ENCODE measurements at places on chromosomes 2 and 18. TPM values are rescaled to one million over a fixed set of nuclear protein-coding genes. Genes with fewer than 3 reads are reported as not detected.

- no peak for DNase-seq
Observed at GRCh38 chr2:204503869-204504268, 41.4 kb upstream of the PARD3B start.

Gene LMAN2L
- 25.7 TPM for total RNA-seq

DNA sequence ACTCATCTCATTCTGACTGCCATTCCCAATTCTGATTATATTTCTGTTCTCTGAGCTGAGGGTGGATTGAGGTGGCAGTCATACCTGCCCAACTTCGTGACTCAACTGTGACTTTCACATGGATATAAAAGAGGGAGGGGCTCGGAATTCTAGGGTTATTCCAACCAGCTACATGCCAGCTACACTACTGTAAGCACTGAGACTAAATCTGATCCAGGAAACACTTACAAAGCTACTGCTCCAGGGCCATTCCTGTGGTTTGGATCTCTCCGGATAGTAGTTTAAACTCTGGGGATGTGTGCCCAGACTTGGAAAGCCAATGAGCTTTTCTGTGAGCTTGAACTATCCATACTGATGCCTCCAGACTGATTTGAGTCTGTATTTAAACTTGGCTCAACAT, 7.9 kb downstream of the MAP2 start:
- no peak for DNase-seq

DNA sequence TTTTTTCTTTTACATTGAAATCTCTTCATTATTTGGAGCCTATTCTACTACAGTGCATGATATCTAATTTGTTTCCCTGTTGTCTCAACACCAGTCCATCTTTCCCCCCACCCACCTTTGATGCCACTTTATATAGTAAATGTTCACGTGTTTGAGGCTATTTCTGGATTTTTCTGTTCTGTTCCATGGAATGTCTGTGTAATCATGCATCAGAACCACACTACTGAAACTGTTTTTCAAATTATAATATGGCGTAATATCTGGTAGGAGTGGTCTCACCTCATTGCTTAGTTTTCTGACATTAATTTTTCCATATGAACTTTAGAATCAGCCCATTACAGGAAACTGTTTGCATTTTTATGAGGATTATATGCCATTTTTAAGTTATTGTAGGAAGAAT, 19.1 kb upstream of the NARS1 start:
- DNase-seq = no peak

DNA sequence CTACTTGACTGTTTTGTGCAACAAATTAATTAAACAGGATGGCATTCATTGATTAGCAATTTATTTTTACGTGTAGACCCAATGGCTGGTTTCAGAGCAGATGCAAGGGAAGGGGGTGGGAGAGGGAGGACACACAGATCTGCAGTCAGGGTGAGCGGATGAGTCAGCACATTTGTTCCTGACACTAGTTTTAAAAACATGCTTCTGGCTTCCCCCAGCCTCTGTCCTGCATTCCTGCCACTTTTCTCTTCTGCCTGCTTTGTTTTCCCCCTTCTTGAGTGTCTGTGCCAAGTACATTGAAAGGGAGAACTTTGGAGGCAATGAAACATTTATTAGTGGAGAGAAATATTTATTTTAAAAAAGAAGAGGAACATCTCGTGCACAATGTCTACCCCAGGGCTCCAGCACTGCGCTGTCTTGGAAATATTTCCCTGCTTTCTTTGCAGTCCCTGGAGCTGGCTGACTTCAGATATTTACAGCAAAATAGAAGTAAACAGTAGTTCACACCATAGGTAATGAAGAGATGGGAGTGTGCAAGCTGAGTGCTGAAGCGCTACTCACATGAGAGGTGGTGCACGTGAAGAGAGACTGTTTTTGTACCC, 52.2 kb downstream of the NRP2 start:
- no peak for DNase-seq

- DNase-seq = no peak
Observed at GRCh38 chr18:6210349-6211173, 204.2 kb downstream of the L3MBTL4 start.

Gene SYT4
- not detected for total RNA-seq

DNA sequence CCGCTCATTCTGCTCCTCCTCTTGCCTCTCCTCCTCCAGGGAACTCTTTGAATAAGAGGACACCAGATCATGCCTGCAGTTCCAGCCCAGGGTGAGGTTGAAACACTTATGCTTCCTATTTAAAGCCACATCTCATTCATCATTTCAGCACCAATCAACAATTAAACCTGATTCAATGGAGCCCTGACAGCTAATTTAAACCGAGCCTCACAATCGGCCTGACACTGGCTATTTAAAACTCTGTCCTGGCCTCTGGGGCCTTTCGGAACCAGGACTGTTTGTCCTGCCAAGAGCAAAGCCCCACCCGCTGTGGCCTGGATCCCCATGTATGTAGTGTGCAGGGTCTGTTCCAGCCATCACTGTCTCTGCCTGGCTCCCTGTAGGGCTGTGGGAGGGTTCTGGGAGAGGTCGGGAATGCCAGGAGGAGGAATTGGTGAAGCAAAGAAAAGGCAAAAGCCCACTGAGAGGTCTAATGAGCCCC, 97.4 kb downstream of the MCFD2 start:
- peak; percentile 94 for DNase-seq

Gene MIB1
- 16.5 TPM for total RNA-seq

GRCh38 chr18:22411446-22411845, 6.3 kb downstream of the CTAGE1 start:
- no peak for DNase-seq

Gene ESPNL
- total RNA-seq = not detected

GRCh38 chr2:148622366-148622765, 22.2 kb upstream of the EPC2 start:
- DNase-seq = no peak

Gene MBP
- 29.9 TPM for total RNA-seq

DNA sequence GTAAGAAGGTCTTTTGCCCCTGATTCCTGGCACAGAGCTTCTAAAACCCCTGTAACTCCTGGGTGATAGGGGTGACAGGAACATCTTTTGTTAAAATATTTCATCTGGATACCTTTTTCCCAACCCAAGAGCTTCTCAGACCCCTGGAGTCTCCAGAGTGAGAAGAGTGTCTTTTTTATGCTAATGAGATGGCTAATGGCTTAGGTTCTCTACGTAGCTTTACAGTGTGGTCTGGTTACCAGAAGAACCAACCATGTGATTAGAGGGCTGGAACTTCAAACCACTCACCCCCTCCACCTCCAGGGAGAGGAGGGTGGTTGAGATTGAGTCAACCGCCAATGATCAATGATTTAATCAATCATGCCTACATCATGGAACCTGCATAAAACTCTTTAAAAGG, 16.2 kb upstream of the DCC start:
- no peak for DNase-seq

DNA sequence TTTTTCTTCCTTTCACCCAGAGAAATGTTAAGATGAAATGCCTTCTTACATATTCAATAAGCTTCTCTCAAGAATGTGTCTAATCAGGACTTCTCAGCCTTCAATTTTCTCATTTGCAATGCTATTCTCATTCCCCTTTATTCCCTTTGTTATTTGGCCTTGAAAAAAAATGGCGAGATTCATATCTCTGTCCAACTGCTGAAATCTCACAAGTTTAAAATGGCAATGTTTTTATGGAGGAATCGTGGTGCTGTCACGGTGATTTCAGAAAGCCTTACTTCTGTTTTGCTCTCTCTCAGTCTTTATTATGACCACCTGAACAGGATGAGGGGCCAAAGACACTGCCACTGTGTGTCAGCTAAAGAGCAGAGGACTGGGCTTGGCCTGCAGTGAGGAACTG, 928.5 kb downstream of the DCC start:
- DNase-seq = no peak

DNA sequence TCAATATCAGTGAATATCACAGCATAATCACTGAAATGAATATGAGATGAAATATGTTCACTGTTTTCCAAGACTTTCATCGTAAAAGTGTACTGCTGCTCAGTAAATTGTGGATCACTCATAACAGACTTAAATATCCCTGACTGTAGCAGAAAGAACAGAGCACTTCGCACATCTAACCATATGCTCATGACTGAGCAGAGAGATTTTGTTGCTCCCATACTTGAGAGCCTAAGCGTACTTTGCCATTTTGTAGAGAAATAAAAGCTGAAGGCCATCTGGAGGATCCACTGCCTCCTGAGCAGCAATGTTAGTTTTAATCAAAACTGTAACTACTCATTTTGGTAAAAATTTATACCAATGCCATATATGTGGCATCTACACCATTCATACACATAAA, 243.5 kb downstream of the STK39 start:
- no peak for DNase-seq

Gene TCF4
- 59.5 TPM for total RNA-seq

GRCh38 chr2:227163998-227164762, at the start of the genes COL4A3 and COL4A4:
Gene COL4A3, plus strand, starts transcription at chr2:227164624. Its CDS starts 103 bp downstream, at chr2:227164727.
Gene COL4A4, minus strand, starts transcription at chr2:227164205. Its CDS starts 16,722 bp downstream, at chr2:227147483.
- peak; percentile 86 for DNase-seq

DNA sequence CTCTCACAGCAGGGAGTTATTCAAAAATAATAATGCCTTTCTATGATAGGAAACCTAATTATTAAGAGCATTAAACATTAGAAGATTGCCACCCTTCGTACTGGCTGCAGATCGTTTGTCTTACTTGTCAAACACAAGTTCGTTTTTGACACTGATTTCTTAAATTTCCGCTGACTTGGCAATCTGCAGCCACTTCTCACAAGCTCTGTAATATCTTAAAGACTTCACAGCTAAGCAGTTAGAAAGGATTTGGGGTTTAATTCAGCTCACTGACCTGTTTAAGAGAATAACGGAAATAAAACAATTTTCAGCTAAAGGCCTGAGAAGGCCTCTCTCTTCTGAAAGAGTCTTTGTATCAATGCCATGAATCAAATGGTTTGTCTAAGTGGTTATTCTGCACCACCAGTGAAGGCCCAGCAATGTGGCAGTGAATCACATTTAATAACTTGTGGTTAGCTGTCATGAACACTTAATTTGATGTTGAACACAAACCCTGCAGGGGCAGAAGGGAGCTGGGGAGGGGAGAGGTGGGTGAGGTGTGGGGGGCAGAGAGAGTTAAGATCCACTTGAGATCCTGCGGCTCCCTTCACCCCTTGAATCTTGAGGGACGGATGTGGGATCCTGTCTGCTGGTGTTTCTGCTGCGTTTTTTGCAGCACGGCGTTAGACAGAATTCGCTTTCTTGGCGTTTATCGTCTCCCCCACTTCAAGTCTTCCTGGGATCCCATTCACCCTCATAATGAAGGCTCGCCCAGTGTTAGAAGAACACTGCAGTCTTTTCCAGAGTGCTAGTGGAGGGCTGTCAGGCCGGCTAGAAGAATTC, 145.4 kb upstream of the SATB2 start:
- DNase-seq = no peak

Gene CGREF1
- total RNA-seq = 1.4 TPM

Data from Right ventricle myocardium superior (tissue), 1 donor.